ENCODE measurements at places on chromosomes 7 and 10. TPM values are rescaled to one million over a fixed set of nuclear protein-coding genes. Genes with fewer than 3 reads are reported as not detected.

WAC gene
- 70.7 TPM for total RNA-seq

C10orf105 gene
- not detected for total RNA-seq

PGAM2 gene
- total RNA-seq: 1.3 TPM

CALML3 gene
- total RNA-seq: not detected

NXPH1 gene
- total RNA-seq: not detected

ZNF467 gene
- total RNA-seq: 18.1 TPM

FAS gene
- 8.1 TPM for total RNA-seq

ELN gene
- total RNA-seq: 0.26 TPM

IFIT2 gene
- total RNA-seq: 31.6 TPM

PHYH gene
- total RNA-seq: 41.3 TPM

DYNC1I1 gene
- total RNA-seq: 0.13 TPM

SPDYE16 gene
- total RNA-seq: not detected

VSTM4 gene
- 0.13 TPM for total RNA-seq

ALOX5 gene
- total RNA-seq: 0.82 TPM
